ENCODE measurements at places on chromosomes 3 and 15. TPM values are rescaled to one million over a fixed set of nuclear protein-coding genes. Genes with fewer than 3 reads are reported as not detected.

The OR4F15 gene
- not detected for total RNA-seq

The PPP2R3A gene
- 6.8 TPM for total RNA-seq

The MNS1 gene
- 0.85 TPM for total RNA-seq

The TERC gene
- 199 TPM for total RNA-seq

The PLA2G4E gene
- 5.1 TPM for total RNA-seq

Measured in airway epithelial cell (primary cell).